Stimulated activated CD4-positive, alpha-beta T cell treated with anti-CD3 and anti-CD28 coated beads, Interleukin-15, amount 100 ng/mL, for 1 hour (primary cell): ENCODE measurements at places on chromosomes 1 and 21.
A peak's percentile ranks its signal among the peaks of the same experiment; 100 is the strongest.

DNA sequence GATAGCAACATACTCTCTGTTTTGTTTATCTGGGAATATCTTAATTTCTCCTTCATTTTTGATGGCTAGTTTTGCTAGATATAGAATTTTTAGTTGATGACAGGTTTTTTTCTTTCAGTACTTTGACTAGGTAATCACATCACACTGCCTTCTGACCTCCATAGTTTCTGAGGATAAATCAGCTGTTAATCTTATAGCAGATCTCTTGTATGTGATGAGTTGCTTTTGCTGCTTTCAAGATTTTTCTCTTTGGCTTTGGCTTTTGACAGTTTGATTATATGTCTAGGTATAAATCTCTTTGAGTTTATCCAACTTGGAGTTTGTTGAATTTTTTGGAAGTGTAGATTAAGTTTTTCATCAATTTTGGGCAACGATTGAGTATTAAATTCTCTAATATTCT, 142.6 kb downstream of the ZNF644 start:
- no peak for DNase-seq

GRCh38 chr1:148318123-148318903, 164.8 kb downstream of the PPIAL4G start:
- peak; percentile 18 for DNase-seq

DNA sequence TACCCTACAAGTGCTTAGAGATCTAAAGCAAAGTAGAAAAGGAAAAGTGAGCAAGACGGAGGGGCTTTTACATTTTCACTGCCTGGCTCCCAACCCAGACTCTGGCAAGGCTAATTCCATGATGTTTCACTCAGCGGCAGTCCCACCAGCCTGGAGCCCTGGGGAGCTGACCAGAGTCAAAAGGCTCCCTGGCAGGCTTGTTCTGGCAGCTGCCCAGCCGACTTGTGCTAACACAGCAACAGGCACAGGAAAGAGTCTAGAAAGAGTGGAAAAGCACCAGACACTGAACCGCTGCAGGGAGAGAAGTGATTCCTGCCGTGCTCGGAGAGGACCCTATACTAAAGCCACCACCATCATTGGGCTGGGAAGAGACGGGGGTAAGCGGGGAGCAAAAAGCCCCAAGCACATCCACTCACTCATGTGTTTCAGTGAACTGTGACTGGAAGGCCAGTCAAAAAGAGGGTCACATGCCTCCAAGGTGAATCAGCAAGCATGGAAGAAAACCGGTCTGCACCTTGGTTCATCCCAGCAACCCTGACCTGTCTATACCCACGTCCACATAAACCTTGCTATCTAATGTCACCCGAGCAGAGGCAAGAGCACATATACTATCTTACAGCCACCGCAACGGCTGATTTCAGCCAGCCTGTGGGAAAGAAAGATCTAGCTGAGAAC, 8.0 kb downstream of the SMIM12 start:
- DNase-seq: no peak

GRCh38 chr1:223410036-223410435, 16.8 kb downstream of the CCDC185 start:
- DNase-seq: no peak

DNA sequence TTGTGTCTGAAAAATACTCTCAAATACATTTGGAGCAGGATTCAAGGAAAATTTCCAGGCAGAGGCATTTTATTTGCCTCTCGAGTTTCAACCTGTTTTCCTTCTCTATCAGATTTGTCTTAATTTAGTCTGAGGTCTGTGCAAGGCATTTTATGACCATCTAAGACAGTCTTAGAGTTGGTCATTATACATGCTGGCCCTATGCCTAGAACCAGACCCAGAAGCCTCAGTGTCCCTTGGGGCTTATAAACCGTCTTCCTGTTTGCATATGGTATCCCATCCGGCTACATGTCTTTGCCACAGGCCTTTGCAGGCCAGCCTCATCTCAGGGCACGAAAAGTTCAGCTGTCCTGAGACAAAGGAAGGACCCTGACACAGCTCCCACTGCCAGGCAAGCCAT, 346.1 kb downstream of the SIPA1L2 start:
- DNase-seq: no peak
